NCI-H524 (cell line): ENCODE measurements at places on chromosomes 6 and 20.

GRCh38 chr20:13251106-13251903, 30.2 kb downstream of the ISM1 start:
- DNase-seq, result no peak

GRCh38 chr6:36839749-36840431, 646 bp upstream of the CPNE5 start:
- peak; percentile 40 for DNase-seq

DNA sequence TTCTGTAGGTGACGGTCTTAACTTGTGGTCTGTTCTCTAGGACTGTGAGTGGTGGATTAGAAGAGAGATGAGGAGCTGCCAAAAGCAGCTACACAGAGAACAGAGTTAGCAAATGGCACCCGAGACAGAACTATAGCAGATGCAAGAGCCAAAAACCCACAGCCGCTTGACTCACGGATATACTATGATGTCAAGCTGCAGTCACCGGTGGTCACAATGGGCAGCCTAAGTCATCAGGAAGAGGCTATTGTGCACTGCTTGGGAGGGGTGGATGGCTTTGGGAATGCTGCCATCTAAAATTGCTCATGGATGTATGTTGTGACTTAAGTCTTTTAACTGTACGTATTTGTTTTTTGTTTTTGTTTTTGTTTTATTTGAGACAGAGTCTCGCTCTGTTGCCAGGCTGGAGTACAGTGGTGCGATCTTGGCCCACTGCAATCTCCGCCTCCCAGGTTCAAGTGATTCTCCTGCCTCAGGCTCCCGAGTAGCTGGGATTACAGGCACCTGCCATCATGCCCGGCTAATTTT, at the start of gene GTSF1L:
GTSF1L (minus strand) TSS at position 192 of the 528 bp plus-strand sequence. CDS start 308 bp downstream, outside the sequence.
- DNase-seq, result no peak

- DNase-seq, result no peak
Observed at GRCh38 chr20:51457533-51457932, 85.0 kb downstream of the NFATC2 start.

DNA sequence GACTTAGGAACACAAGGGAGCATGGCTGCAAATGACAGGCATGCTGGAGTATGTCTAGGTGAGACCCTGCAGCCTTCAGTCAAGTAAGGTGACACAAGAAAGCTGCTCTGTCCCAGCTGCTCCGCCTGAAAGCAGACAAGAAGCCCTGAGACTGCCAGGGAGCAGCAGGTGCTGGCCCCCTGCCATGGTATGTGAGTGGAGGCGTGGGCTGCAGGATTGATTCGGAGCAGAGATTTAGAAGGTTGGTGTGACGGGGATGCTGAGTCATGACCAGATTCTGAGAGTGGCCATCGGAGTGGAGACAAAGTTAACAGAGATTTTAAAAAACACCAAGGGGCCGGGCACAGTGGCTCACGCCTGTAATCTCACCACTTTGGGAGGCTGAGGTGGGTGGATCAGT, 17.8 kb downstream of the LRP11 start:
- DNase-seq, result peak; percentile 78

DNA sequence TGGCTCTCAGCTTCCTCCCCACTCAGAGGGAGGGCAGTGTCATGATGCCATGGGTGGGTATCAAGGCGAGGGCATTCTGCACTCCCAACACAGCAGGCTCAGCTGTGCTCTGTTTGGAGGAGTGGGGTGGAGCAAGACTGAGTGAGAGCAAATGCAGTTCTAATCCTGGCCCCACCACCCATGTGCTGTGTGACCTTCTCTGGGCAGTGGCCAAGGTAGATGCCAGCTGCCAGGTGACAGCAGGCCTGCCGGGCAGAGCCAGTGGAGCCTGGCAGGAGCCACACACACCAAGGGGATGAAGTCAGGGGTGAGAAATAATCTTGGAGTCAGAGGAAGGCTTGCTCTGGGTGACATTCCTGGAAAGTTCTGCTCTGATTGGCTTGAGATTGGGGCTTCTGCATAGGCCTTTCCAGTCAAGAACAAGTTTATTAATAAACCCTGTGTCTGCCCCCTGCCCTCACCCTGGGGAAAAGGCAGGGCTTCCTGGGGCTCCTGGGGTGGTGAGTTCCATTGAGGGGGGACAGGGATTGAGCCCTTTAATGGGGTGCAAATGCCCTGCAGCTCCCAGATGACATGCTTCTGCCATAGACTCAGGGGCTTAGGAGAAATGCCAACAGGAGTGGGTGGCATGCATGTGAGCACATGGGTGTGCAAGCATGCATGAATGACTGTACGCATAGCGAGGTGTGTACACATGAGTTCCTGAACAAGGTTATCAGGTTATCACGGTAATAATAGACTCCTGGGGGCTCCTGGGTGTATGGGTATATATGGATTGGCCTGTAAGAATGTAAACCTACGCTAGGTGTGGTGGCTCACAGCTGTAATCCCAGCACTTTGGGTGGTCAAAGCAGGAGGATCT, 134.2 kb downstream of the MRPL14 start:
- no peak for DNase-seq

GRCh38 chr20:46764068-46764467, 54.6 kb downstream of the SLC2A10 start:
- no peak for DNase-seq

DNA sequence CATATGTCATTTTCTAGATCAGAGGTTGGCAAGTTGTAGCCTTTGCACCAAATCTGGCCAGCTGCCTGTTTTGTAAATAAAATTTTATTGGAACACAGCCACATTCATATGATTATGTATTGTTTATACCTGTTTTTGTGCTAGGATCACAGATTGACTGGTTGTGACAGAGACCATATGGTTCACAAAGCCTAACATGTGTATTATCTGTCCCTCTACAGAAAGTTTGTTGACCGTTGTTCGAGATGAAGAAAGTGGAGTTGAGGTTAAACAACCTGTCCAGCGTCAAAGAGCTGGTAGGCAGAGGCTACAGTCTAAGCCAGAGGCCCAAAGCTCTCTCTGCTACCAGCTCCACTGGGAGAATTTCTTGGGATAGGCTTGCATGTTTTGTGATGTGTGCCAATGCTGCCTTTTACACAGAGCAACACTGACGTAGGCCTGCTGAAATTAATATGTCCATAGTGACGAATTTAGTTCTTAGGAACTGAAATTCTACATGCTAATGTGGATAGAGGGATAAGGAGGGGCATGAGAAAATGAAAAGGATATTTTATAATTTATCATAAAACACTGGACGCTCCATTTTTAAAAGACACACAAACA, 11.7 kb upstream of the IGF2R start:
- DNase-seq, result no peak

- no peak for DNase-seq
Observed at GRCh38 chr6:30942338-30943060, 1.7 kb downstream of the MUCL3 start.

GRCh38 chr6:99560668-99561067, 7.8 kb downstream of the CCNC start:
- no peak for DNase-seq

DNA sequence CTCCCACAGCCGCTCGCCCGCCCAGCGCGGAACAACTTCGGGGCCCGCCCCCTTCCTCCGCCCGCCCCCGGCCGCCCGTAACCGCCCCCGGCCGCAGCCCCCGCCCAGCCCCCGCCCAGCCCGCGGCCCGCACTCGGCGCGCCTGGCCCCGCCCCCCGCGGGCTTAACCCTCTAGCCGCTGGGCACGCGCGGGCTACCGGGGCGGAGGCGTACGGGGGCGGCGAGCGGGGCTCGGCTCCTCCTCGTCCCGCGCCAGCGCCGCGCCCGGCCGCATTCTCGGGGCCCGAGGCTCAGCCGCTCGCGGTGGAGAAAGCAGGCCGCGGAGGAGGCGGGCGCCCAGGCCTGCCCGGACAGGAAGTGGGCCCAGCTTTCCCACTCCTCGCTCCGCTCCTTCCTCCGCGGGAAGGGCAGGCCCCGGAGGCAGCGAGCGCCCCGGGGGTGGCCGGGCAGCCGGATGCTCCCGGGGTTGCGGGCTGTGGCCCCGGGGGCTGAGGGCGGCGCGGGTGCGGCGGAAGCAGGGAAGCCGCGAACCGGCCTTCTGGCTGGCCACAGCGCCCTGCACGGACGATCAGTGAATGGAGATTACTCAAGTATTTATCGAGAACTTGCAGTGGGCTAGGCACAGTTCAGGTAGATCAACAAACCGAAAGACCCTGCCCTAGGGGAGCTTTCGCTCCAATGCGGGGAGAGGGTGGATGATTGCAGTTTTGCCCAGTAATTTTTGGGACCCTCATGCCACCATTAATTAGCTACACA, at the start of gene TRAM2:
TRAM2 (minus strand) TSS at position 39 of the 756 bp plus-strand sequence. CDS start 145 bp downstream, outside the sequence.
- peak; percentile 46 for DNase-seq

DNA sequence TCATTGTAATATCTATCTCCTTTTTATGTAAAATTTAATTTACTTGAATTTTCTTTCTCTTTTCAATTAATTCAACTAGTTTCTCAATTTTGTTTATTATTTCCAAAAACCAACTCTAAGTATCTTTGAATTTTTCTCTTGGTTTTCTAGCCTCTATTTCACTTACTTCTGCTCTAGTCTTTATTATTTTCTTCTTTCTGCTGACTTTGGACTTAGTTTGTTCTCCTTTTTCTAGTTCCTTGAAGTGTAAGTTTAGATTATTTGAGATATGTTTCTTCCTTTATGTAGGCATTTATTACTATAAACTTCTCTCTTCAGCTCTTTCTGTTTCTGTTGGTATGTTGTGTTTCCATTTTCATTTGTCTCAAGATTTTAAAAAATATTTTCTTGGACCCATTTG, 70.8 kb downstream of the TNFAIP3 start:
- no peak for DNase-seq

DNA sequence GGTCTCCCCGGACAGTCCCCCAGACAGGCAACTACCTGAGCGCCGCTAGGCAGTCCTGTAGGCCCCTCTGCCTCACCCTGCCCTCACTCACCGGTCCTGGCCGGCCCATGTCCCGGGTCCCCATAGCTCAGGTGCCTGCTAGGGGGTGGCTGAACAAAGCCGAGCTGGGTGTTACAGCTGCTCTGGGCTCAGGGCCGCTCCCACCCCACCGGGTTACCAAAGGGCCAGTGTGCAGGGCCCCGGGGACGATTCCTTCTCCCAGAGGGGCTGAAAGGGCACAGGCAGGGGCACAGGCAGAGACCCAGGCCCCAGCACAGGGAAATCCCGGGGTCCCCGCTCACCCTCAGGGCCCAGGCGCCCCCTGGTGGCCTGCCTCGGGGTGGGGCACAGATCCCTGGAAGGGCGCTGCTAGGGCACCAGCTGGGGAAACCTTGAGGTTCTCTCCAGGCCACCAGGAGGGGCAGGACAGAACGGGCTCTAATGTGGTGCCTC, 118.4 kb downstream of the GRM4 start:
- peak; percentile 57 for DNase-seq

DNA sequence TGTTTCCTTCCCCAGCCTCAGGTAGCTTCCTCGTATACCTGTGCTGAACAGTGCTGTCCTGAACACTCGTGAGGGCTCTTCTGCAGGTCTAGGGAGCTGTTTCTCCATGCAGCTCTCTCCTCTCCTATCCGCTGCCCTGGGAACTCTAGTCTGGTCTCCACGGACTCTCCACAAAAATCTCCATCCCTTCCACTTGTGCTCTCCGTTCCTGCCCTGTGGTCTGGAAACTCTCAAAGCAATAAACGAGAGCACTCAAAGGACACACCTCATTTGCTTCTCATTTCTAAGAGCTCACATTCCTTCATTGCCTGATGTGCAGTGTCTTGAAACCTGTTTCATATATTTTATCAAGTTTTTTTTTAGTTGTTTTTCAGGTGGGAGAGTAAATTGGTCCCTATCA, 235.9 kb upstream of the RGS17 start:
- DNase-seq, result no peak

DNA sequence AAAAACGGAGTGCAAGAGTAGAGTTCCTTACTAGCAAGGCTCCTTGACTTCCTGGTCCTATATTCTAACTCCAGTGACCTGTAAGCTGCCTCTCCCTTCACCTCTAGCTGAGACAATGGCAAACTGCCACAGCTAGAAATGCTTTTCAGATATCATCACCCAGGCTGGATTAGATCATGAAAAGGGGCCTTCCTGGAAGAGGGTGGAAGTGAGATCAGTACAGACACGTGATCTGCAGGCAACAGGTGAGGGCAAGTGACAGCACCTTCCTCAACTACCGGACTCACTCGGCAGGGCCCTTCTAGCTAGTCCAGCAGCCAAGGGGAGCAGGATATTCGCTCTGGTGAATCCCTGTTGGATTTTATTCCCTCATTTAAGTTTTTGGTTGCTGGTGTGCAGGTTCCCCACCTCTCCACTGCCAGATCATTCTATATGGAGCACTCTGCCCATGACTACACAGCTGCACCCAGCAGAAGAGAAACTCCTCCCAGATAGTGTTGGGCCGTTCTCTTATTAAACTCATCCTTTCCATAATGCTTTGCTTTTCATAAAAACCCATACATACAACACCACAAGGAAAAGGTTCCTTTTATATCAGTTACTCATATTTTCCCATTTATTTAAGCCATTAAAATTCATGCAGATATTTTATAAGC, 26.4 kb upstream of the FAM83C start:
- DNase-seq, result no peak

DNA sequence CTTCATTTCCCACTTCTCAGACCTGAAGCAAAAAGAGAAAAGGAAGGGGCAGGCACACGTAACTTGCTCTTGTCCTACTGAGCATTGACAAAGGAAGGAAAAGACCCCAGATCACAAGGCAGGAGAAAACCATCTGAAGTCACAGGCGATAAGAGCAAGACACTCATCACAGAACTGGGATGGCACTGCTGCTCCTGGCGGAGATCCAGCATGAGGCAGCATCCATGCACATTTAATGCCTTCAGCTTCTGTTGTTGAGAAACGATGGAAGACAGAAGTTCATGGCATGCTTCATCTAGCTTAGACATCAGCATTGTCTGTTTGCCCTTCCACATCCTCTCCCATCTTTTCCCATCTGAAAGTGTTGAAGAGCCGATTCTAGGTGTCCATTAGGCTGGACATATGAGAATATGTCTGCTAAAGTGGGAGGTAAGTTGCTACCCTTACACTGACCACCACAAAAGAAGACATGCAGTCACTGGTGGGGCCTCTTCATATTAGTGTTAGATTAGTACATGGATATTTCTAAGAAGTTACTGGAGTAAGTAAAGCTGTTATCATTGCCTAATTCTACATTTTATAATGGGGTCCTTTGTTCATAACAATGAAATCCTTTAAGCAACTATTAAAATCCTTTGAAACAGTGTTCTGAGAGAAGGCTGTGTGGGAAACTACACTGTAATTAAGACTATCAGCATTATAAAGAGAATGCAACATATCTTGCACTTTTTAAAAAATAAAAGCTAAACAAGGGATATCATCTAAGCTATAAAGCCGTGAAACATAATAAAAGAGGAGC, 618.5 kb downstream of the C6orf118 start:
- DNase-seq, result no peak

DNA sequence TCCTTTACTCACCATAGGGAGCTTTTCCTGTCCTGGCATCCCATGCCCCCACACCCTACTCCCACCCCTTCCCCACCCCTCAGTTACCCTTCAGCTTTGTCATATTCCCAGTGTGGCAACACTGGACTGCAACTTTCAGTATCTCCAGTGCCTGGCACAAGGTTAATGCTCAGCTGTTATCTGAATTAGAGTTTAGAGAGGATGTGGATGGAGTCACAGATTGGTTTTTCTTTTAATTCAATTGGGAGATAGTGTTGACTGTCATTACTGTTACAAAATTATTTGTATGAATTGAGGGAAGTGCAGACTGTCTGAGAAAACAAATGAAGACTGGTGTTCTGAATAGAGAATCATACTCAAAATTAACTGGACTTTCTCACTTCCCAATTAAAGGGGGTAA, 89.9 kb downstream of the TULP4 start:
- no peak for DNase-seq
